ENCODE measurements at places on chromosomes 7 and 10. TPM values are rescaled to one million over a fixed set of nuclear protein-coding genes. Genes with fewer than 3 reads are reported as not detected.

The PPIF gene
- total RNA-seq: 102 TPM

The LIPM gene
- total RNA-seq: not detected

The SGPL1 gene
- total RNA-seq: 61.3 TPM

The ACTR3C gene
- total RNA-seq: 6.3 TPM

The DCLRE1C gene
- 25.8 TPM for total RNA-seq

The NPSR1 gene
- total RNA-seq: not detected

The CAV1 gene
- 2.7 TPM for total RNA-seq

The TBX20 gene
- total RNA-seq: not detected

The CCL24 gene
- total RNA-seq: not detected

The IFIT3 gene
- total RNA-seq: 19.5 TPM

The AEBP1 gene
- 18.4 TPM for total RNA-seq

The USP6NL gene
- total RNA-seq: 2.3 TPM

The HOXA5 gene
- not detected for total RNA-seq

The NAT16 gene
- not detected for total RNA-seq

The ATRNL1 gene
- total RNA-seq: 0.23 TPM

The FBXO24 gene
- total RNA-seq: 3.6 TPM

The CTNNA3 gene
- 0.25 TPM for total RNA-seq

All from activated T-cell treated with anti-CD3 and anti-CD28 coated beads, Interleukin-2, amount 50 U/mL, for 72 hours (primary cell).